ENCODE measurements at places on chromosomes 2 and 18. TPM values are rescaled to one million over a fixed set of nuclear protein-coding genes. Genes with fewer than 3 reads are reported as not detected.

CRACDL gene
- 1.1 TPM for polyA plus RNA-seq

RGPD4 gene
- polyA plus RNA-seq = 0.03 TPM

IL36RN gene
- polyA plus RNA-seq = not detected

RBFA gene
- polyA plus RNA-seq = 28.7 TPM

SLC4A5 gene
- 2.0 TPM for polyA plus RNA-seq

OSBPL1A gene
- 47.1 TPM for polyA plus RNA-seq

CGREF1 gene
- 1.0 TPM for polyA plus RNA-seq

CLHC1 gene
- polyA plus RNA-seq = 14.7 TPM

TNFAIP6 gene
- 12.2 TPM for polyA plus RNA-seq

GLI2 gene
- 8.5 TPM for polyA plus RNA-seq

SULT1C2 gene
- 1.3 TPM for polyA plus RNA-seq

GDF7 gene
- 0.66 TPM for polyA plus RNA-seq

REG3G gene
- polyA plus RNA-seq = not detected

NTSR2 gene
- not detected for polyA plus RNA-seq

ABCB11 gene
- not detected for polyA plus RNA-seq

RTKN gene
- 50.9 TPM for polyA plus RNA-seq

LRRC30 gene
- 4.2 TPM for polyA plus RNA-seq

SMYD1 gene
- 375 TPM for polyA plus RNA-seq

CACNB4 gene
- 3.9 TPM for polyA plus RNA-seq

CNTNAP5 gene
- 0.03 TPM for polyA plus RNA-seq

XDH gene
- not detected for polyA plus RNA-seq

CNDP1 gene
- 0.13 TPM for polyA plus RNA-seq

GALR1 gene
- polyA plus RNA-seq = 0.01 TPM

PIKFYVE gene
- polyA plus RNA-seq = 17.4 TPM

RTP5 gene
- 0.08 TPM for polyA plus RNA-seq

TTN gene
- polyA plus RNA-seq = 322 TPM

C2orf92 gene
- 20.7 TPM for polyA plus RNA-seq

KLHL41 gene
- 4,199 TPM for polyA plus RNA-seq

OTOF gene
- 22.7 TPM for polyA plus RNA-seq

GALNT14 gene
- 2.4 TPM for polyA plus RNA-seq

CAB39 gene
- 62.3 TPM for polyA plus RNA-seq

TDRD15 gene
- polyA plus RNA-seq = not detected

PTPRN gene
- 0.13 TPM for polyA plus RNA-seq

PLEK gene
- 4.1 TPM for polyA plus RNA-seq

GPR39 gene
- 0.20 TPM for polyA plus RNA-seq

DOK6 gene
- polyA plus RNA-seq = 3.5 TPM

COLEC11 gene
- polyA plus RNA-seq = 0.40 TPM

NOSTRIN gene
- polyA plus RNA-seq = 9.2 TPM

Data from forelimb muscle (tissue), 1 donor.